Erythroblast (primary cell): ENCODE measurements at places on chromosomes 2 and 18.

DNA sequence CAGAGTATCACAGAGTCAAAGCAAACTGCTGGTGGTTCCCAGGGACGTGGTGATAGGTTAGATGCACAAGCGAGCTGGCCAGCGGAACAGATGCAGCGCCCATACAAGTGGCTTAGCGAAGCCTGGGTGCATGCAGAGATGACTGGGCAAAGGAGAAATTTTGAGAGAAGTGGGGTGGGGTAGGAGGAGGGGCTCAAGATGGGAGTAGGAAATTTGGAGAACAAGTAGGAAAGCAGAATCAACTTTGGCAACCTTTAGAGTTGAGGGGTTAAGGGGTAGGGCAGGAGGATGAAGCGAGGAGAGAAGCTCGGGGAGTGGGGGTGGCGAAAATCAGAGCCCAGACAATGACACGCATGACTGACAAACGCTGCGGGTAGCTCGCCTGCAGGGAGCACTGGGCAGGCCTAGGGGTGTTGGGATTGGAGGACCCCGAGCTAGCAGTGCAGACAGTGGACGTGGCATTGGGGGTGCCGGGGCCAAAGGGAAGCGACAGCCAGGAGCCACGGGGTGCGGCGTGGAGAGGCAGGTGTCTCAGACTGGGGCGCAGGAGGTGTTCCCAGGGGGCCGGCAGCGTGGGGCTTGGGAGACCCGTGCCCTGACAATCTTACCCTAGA lies 431 bp downstream of the FAM98A start:
- peak; percentile 71 for DNase-seq

GRCh38 chr18:13801260-13801601 lies 22.7 kb upstream of the MC5R start:
- no peak for DNase-seq

DNA sequence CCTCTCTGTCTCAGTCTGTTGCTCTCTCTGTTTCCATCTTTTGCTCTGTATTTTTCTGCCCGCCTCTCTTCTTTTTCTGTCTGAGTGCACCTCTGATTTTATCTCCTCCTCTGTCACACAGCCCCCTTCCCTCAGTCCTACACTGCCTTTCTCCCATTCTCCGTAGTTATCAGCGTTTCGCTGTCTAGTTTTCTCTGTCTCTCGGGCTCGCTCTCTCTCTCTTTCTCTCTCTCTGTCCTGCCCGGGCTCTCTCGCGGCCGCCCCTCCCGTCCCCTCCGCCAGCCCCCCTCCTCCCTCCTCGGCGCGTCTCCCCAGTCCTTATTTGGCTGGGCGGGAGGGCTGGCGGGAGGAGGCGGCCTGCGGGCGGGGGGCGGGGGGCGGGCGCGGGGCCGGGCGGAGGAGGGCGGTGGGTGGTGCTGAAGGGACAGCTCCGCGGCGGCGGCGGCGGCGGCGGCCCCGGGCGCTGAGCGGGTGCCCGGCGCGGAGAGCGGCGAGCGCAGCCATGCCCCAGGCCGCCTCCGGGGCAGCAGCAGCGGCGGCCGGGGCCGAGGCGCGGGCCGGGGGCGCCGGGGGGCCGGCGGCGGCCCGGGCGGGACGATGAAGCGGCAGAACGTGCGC lies at the start of gene KCNK3:
Gene KCNK3, plus strand, starts transcription at position 444 of the 618 bp plus-strand sequence. Its CDS starts 154 bp downstream, at position 598.
- DNase-seq, result peak; percentile 13

DNA sequence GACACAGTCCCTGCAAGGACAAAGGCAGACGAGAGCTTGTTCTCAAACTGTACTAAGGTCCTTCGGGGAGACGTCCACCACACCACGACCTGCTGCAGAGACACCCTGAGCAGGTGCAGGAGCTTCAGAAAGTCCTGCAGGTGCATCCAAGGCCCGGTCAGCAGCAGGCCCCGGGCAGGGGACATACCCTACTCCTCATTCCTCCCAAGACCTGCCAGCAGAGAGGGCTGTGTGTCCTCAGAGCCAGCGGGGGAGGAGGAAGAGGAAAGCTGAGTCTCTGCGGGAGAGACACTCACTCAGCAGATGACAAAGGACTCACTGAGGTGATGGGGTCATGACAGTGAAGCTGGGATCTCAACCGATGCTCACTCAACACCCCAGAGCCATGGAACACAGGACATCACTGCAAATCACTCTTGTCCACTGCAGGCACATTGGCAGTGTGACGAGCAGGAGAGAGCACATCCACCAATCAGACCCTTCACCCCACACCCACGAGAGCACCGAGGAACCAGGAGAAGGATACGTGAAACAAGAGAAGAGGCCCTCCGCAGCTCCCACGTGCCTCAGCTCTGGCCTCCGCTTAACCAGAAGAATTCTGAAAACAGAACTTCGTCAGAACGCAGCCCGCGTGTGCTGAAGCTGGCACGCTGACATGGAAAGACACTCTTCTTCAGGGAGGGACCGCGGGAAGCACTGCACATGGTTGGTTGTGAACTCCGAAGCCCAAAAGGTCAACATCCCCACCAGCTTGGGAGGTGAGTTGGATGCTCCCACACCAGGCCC lies 9.3 kb downstream of the HDAC4 start:
- DNase-seq, result no peak

DNA sequence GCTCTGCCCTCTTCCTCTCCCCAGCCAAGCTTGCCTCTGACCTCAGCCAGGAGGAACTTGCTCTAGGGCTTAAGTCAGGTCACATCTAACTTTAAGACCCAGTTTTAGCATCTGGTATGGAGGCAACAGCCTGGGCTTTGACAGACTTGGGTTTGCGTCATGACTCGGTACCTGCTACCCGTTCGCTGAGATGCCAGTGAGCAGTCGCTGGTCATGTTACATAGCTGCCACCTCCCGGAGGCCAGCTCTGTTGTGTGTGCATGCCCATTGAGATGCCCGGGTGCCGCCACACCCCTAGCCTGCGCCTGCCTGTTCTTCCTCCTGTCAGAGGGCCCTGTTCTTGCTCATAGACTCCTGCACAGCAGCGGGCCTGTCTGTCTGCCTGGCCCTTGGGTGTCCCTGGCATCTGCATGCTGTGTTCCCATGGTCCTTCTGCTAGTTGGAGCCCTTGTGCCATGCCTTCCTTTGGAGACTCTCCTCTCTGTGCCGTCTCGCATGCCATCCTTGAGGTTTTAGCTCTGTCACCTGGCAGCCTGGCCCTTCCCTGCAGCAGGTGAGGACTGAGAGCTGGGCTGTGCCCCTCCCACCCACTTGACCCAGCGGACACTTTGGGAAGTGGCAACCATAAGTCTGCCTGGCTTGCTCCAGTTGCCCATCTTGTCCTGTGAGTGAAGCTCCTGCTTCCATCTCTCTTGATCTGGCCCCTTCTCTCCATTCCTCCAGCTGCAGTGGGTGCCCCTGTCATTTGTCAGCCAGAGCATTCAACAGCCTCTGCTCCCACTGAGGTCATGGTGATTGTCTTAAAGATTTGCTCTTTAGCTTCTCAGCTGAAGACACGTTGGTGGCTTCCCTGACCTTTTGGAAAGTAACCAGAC lies 24.9 kb downstream of the ASAP2 start:
- DNase-seq, result no peak

DNA sequence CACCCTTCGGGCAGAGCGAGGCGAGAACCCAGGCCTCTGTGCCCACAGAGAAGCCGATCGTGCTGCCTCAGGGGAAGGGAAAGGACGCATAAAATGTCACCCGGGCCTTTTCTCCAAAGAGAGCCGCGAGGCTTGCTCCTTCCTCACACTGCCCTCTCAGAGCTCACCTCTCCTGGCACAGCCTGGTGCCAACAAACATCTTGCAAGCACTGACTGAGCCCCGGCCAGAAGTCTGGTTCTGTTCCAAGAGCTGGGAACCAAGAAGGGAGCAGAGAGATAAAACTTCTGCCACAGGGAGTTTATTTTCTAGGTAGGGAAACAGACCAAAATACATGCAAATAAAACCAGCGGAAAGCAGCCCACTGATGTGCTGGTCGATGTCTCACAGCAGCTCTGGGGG lies 13.6 kb upstream of the ADI1 start:
- DNase-seq, result no peak

DNA sequence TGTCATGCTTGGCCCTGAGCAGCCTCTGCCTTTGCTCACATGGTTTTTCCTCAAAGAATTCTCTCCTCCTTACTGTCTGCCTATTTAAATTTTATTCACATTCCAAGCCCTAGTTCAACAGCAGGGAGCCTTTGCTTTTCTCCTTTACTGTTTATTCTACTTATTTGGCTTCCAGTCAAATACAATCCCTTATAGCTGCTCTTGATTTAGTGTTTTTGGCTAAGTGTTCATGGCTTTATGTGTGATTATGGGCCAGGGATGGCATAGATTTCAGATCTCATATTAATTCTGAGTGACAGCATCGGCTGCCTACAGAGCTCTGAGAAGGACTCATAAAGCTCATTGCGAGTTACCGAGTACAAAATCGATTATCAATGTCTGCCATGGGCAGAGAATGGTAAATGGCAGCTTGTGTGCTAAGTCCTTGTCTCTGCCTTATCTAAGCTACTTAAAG lies 106.7 kb downstream of the METTL8 start:
- DNase-seq, result no peak
